Muscle of arm (tissue), 14 donors: ENCODE measurements at places on chromosomes 11 and 22. TPM values are rescaled to one million over a fixed set of nuclear protein-coding genes. Genes with fewer than 3 reads are reported as not detected.

GRCh38 chr11:13277768-13278608, at the start of gene BMAL1:
TSS of gene BMAL1 (plus strand) at chr11:13277790. CDS start at chr11:13354309, 76,519 bp downstream.
- peak; percentile 11 for DNase-seq

- no peak for DNase-seq
Observed at GRCh38 chr11:57134284-57134683, 47.5 kb upstream of the LRRC55 start.

DNA sequence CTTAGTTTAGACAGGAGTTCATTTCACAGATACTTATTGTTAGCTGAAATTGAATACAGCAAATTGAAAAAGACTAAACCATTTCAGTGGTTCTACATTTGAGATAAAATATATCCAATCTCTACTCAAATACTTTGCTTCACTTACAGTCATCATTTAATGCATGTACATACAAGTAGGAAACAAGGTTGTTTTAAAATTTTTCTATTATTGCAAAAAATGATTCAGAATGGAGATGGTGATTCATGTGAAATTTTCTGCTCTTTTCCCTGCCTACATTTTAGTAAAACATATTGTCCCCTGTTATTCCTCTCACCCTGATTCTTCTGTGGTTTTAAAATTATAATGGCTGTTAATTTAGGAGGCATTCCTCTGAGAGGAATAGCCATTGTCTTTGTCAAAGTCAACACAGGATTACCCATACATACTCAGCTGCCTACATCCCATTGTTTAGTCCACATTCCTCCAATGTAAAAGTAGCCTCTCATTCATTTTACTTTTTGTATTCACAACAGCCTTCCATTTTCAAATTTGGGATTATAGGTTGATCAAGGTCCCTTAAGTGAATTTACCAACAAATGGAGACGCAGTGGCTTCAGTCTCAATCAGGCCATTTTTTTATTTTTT, 60.1 kb downstream of the TRPC6 start:
- no peak for DNase-seq

DNA sequence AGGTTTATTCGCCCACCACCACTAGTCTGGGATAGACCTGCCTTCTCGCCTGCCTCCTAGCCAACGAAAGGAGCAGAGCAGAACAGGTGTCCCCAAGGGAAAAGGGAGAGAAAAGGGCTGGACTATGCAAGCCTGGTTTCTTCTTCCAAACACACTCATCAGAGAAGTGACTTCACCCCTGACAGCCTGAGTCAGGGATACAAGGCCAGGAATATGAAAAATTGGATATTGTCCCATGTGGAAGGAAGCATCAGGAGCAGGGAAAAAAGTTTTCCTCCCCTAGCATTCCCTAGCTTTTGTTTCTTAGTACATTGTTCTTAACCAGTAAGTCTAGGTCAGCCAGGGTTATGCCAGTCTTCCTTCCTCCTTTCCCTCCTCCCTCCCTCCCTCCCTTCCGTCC, 56.9 kb upstream of the TNRC6B start:
- DNase-seq = peak; percentile 28

DNA sequence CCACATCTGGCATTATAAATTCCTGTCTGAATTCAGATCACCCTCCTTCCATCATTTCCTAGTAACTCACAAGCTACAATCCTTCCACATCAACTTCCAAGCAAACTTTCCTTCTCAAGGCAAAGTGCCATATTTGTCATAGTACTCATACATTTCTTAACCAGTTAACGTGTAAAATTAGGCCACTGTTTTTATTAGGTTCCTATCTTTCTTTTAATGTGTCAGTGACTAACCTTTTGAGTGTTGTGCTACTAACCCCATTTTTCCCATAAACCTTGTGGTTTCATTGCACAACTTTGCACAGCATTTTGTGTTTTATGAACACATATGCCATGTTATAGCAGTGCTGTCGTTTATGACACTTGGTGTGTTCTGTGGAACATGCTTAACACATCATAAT, 90.1 kb downstream of the KIF18A start:
- DNase-seq = no peak

DNA sequence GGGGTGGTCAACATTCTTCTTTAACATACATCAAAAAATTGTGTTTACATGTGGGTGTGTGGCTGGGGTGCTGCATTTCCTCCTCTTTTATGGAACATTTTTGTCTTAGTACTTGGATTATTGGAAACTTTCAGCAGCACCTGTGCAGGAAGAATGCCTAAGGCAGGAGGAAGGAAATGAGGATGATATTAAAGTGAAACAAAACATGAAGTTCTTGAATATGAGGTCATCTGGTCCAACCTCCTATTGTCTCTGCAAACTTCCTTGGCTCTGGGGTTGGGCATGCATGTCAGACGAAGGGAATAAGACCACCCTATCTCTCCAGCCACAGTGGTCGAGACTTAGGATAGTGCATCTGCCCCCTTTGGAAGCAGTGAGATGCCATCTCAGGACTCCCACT, 20.6 kb upstream of the OR9Q1 start:
- no peak for DNase-seq

DNA sequence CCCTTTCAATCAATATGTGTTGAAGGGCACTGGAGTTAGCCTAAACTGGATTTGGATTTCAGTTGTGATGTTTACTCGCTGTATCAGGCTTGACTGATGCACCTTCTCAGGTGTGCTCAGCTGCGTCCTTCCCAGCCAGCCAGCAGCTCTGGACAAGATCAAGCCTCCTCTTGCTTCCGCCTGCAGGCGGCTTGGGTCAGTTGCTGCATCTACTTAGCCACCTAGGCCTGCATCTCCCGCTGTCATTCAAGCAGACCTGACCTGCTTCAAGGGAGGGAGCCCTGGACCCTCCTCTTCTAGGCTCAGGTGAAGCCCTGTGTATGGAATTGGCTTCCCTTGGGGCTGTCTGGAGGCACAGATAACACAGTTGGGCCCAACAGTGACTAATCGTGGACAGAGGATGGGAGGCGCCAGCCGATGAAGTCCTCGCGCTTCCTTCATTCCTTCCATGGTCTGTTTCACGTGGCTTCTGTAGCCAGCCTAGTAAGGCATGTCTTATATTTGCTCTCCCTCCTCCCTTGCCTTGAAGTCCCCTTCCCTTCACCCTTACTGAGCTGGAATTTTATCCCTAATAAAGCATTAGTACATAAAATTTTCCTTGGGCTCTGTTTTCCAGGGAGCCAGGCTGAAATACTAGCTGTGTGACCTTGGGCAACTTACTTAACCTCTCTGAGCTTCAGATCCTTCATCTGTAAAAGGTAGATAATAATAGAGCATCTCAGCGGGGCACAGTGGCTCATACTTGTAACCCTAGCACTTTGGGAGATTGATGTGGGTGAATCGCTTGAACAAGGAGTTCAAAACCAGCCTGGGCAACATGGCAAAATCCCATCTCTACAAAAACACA, 2.1 kb upstream of the LHFPL7 start:
- DNase-seq = no peak

DNA sequence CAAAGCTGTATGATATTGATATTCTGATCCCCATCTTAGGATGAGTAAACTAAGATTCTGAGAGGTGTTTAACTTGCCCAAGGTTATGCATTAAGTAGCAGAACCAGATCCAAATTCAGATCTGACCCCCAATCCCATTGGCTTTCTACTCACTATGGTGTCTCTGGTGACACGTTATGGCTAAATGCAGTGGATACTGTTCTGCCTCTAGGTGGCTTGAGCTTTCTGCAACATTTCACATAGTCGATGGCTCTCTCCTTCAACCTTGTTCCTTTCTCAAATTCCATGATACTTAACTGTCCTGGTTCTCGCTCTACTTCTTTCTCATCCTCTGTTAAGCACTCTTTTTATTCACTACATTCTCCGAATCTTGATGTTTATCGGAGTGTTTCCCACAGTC, 9.4 kb downstream of the C11orf97 start:
- no peak for DNase-seq

DNA sequence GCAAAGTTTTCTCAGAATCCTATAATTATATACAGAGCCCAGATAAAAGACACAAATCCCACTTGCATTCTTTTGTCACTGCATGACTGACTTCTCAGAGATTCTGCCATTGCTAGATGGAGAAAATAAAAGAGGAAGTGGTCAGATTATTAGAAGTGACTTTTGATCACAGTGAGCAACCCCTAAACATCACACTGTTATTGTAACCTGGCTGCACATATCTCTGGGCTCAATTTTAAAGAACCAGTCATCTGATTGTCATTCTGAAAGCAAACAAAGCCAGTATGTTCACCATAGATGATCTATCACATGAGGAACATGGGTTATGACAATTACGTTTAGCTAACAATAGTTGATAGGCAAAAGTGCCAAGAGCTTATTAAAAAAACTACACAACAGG, 47.8 kb downstream of the COPB1 start:
- no peak for DNase-seq

GRCh38 chr11:360326-361280, 8.7 kb upstream of the B4GALNT4 start:
- DNase-seq = no peak

- DNase-seq = no peak
Observed at GRCh38 chr11:102410382-102410784, 42.2 kb downstream of the TMEM123 start.

GRCh38 chr11:124754309-124754708, 2.3 kb upstream of the VSIG2 start:
- no peak for DNase-seq

DNA sequence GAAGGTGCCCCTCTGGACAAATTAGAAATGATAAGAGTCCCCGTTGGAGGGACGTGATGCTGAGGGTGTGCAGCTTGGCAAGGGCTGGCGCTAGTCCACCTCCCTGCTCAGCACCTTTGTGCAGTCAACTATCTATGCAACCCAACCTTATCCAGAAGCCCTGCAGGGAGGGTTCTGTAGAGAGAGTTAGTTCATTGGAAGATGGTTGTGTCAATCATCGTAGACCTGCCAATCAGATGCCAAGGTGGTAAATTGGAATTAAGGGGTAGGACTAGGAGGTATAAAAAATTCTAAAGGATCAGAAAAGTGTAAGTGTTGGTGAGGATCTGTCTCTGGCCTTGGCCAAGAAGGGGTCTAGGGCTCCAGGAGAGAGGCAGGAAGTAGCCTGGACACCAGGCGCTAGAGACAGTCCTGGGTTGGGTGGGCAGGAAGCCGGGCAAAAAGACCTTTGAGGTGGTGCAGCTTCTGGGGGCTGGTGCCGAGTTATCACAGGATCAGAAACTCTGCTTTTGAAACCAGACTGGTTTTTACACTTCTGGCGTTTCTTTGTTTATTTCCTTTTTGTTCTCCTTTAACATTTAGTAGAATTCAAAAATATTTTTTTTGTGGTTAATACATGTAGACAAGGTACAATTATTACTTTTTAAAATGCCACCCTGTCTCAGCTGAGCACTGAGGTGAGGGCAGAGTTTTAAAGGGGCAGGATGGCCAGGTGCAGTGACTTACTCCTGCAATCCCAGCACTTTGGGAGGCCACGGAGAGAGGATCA, 1.6 kb downstream of the C1QTNF6 start:
- DNase-seq = peak; percentile 67

DNA sequence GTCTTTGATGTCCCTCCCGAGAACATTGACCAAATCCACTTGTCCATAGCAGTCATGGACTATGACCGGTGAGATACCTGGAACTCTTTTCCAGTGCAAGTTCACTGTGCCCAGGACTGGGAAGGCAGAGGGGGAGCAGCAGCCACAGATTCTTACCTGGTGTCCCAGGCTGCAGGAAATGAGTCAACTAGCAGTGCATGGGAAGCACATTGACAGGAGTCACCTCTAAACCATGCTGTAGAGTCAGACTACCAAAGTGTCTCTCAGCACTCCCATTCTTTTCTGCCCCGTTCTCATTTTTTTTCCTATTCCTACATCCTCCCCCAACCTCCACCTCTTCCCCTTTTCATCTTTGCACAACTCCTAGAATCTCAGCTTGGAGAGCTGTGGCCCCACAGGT, 67.2 kb upstream of the OLFML1 start:
- DNase-seq = no peak

DNA sequence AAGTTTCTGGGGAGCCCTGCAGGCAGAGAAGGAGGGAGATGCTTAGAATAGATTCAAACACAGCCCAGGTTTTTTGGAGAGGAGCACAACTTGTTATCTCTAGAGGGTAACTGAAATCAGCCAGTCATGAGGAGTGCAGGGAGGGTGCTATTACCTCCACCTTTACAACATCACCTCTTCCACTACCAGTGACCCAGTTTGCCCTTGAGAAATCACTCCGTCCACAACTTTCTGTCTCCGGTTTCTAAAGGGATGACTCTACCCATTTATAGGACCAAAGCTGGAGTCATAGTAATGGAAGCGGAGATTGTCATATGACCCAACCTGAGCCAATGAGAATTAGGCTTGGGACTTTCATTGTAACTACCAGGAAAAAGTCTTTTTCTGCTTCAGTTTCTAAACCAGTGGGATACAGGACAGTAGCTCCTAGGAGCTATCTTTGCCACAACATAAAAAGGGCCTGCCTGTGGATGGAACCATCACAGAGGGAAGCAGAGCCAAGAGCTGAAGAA, 131.2 kb upstream of the SERPIND1 start:
- no peak for DNase-seq

DNA sequence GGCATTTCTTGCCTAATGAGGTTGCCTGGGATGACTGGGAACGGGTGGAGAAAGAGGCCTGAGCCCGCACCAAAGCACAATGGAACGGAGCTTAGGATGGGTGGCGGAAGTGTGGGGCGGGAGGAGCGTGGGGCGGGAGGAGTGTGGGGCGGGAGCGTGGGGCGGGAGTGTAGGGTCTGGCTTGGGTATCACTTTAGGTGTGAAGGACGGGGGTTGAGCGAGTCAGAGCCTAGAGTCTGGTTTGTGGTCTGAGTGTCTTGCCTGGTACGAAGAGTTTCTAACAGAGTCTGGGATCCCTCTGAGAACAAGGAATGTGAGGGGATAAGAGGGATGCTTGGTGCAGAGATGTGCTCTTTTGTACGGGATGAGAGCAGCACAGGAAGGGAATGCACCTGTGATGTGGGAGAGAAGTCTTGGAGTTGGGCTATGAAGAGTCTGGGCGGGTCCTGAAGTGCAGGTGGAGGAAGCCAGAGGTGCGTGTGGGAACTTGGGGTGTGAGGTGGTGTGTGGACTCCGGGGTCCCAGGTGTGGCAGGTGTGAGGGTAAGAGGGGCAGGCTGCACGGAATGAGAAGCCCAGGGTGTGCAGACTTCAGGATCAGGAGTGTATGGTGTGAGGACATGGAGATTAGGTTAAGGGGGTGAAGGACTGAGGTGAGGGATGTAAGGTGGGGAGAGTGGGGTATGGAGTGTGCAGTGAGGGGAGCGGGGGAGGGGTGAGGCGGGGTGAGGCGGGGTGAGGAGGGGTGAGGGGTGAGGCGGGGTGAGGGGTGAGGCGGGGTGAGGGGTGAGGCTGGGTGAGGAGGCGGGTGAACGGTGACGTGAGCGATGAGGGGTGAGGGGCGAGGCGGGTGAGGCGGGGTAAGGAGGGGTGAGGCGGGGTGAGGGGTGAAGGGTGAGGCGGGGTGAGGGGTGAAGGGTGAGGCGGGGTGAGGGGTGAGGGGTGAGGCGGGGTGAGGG, 1.0 kb downstream of the SYCE3 start:
- DNase-seq = no peak

GRCh38 chr11:28123151-28123581, 15.0 kb downstream of the METTL15 start:
- DNase-seq = no peak

- DNase-seq = no peak
Observed at GRCh38 chr22:44344407-44344806, 31.7 kb upstream of the SHISAL1 start.

Gene CCDC87
- 0.14 TPM for polyA plus RNA-seq

Gene OR2AG1
- polyA plus RNA-seq = not detected

Gene PANX2
- polyA plus RNA-seq = not detected

Gene MEI1
- polyA plus RNA-seq = 0.89 TPM

Gene PTPRJ
- 3.5 TPM for polyA plus RNA-seq

Gene PDE2A
- polyA plus RNA-seq = 27.5 TPM

Gene ALKBH8
- polyA plus RNA-seq = 7.3 TPM
